Stimulated activated CD8-positive, alpha-beta memory T cell treated with anti-CD3 and anti-CD28 coated beads, Interleukin-7, amount 100 ng/mL, for 1 hour (primary cell): ENCODE measurements at places on chromosomes 5 and 9.

DNA sequence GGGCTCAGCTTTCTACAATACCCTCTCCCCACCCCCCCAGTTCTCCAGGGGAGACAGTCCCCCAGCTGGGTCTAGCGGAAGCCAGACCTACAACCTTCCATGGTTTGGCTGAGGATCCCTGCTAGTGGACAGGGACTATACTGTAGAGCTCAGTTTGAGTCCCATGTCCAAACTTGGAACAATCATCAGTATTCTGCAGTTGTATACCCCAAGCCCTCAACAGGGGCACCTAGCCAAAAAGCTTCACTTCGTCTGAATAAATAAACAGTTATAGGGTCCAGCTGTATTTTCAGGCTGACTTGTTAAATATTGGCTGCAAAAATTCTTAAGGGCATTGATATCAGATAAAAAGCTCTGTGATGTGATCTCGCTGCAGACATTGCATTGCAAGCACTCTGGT is 15.4 kb upstream of the C9 start:
- no peak for DNase-seq

- DNase-seq, result no peak
These were observed 16.0 kb downstream of the S1PR3 start for GRCh38 chr9:89006996-89007967.

DNA sequence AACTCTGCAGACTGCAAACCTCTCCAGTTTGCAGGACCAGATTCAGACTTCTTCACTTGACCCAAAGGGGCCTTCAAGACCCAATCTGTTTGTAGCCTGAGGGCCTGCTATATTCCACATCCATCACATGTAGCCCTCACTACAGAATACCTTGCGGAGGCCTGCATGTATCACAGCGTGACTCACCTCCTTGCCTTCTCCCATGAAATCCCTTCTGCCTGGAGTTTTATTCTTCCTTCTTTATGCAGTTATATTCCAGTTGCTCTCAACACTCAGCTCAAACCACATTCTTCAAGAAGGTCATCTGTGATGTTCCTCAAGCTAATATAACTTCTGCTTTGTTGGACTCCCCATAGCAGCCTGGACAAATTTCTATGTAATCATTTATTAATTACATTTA is 198.5 kb upstream of the PTGER4 start:
- DNase-seq, result no peak

DNA sequence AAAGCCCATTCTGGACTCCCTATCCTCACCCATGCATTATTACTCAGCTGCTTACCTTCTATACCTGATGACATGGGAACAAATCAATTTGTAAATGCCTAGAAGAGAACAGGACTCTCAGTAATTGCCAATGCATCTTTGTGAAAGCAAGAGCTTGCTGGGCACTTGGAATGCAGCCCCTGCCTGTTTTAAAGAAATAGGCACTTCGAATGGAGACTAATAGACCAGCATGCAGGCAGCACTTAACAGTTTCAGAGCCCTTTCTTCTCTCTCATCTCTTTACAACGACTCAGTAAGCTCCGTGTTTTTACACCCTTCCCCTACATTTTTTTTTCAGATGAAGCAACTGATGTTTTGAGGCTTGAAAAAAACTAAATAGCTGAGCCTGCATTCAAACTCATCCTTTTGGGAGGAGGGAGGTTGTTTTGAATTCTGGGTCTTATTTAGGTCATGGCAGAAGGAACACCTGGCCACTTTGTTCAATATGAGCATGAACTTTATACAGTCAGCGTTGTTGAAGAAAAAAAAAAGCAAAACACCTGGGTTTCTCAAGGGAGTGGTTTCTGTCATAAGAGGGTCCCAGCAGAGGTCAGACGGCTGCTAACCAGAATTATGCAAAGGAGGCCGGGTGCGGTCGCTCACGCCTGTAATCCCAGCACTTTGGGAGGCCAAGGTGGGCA is 34.6 kb upstream of the WHRN start:
- DNase-seq, result no peak

- DNase-seq, result no peak
These were observed 381.1 kb upstream of the CDH10 start for GRCh38 chr5:25025831-25026230.

DNA sequence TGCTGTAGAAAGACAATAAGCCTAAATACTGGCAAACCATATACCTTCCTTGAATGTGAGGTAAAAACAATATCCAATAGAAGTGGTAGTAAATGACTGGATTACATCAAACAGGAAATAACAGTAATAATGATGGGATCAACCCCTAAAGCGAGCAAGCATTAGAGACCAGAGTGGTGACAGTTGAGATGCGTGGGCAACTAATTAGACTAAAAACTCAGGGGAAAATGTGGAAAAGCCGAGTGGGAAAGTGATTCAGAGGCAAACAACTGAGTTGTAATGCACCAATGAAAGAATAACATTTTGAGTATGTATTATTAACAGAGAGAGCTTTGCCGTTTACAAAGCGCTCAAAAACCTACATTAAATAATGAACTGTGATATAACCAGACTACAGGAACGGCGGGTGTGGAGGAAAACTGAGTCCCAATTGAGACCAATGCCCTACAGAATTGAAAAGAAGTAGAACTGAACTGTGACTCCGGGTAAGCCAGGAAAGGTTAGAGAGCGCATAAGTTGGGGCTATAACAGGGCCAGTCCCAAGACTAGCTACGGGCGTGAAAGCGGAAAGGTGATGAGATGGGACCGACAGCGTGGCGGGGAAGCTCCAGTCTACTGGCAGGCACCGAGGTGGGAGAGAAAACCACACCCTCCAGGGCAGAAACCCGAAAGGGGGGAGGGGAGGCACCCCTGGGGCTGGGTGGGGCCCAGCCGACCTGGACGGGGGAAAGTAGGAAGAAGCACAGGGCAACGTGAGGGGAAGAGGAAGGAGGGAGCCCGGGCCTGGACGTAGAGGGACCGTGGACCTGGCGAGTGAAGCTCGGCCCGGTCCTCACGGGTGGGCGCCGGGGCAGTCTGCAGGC is 592 bp downstream of the UBAP2 start:
- peak; percentile 19 for DNase-seq

DNA sequence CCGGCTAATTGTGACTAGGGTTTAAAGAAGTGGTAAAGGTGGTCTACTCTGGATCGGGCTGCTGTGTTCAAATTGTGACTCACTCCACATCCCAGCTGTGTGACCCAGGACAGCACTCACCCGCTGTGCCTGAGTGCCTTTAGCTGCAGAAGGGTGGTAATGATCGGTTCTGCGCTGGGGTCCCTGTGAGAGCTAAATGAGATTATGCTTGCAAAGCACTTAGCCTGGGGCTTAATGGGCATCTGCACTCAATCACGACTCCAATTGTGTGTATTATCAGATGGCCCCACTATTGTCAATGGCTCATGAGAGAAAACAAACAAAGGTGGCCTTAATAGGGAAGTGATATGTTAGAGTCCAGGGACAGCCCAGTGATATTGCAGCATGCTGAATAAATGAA is 25.1 kb upstream of the TBC1D2 start:
- no peak for DNase-seq

DNA sequence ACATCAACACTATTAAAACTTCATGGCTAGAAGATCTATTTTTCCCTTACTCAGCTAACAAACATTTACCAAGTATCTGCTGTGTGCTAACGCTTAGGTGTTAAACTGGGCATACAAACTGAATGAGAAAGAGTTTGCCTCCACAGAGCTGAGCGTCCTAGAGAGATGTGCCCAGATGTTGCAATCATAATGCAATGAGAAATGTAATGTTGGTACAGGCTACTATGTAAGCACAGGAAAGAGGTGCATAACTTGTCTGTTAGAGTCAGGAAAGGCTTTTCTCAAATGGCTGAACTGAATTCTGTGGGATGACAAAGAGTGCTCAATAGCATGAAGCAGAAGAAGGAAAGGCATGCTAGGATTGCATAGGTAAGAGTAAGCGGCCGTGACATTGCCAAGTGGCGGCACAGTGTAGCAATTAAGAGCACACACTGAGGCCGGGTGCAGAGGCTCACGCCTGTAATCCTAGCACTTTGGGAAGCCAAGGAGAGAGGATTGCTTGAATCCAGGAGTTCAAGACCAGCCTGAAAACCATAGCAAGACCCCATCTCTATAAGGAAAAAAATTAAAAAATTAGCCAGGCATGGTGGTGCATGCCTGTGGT is 137.8 kb downstream of the MEF2C start:
- DNase-seq, result no peak

- DNase-seq, result no peak
These were observed 152.3 kb downstream of the NR3C1 start for GRCh38 chr5:143251190-143251589.

GRCh38 chr5:116340799-116341198 is 233.8 kb downstream of the SEMA6A start:
- DNase-seq, result no peak

DNA sequence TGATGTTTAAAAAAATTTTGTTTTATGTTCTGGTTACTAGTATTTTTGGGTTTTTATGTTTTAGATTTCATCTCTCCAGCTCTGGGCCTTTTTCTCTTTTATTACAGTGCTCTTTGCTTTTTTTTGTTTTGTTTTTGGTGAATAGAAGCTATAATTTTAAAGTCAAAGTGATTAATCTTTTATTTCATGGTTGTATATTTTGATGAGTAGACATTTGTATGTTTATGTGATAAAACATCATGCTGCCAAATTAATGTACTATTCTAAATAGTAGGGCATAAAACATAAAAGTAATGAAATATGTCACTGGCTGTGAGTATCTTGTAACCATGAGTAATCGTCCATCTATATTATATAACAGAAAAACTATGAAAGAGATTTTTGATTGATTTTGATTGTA is 93.9 kb downstream of the PDE8B start:
- no peak for DNase-seq

DNA sequence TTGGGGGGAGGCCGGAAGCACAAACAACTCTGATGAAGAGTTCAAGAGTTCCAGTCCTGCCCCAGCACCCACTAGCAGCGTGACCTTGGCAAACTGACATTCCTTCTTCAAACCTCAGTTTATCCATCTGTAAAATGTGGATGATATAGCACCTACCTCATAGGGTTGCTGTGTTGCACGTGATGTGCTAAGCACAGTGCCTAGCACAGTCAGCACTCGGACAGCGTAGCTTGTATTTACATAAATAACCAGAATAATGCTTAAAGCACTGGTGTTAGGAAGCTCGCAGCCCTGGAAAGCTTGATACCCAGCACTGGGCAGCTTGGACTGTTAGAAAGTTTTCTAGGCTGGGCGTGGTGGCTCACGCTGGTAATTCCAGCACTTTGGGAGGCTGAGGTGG is 5.1 kb downstream of the PKN3 start:
- no peak for DNase-seq

- no peak for DNase-seq
These were observed 364.4 kb downstream of the CSNK1G3 start for GRCh38 chr5:123876276-123876790.

GRCh38 chr5:137791387-137791786 is 37.2 kb upstream of the HNRNPA0 start:
- DNase-seq, result no peak

DNA sequence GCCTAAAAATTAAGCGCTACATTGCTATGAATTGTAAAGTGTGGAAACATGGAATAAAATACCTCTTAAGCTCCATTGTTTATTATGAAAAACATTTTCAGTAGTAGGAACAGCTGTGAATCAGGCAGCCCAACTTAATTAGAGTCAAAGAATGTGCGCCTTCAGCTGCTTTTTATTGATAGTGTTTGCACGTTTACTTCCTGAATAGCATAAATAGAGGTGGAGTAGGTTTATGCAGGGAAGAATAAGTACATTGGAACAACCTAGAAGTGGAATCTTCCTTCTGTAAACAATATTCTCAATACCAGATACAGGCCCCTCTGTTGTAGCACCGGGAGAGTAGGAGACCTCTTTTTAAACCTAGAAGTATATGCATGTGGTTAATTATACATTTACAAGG is 79.9 kb downstream of the IQGAP2 start:
- DNase-seq, result no peak
